ENCODE measurements at places on chromosomes 12 and 14.

GRCh38 chr12:27968972-27969623 lies 3.4 kb downstream of the PTHLH start:
- peak; percentile 31 for DNase-seq

DNA sequence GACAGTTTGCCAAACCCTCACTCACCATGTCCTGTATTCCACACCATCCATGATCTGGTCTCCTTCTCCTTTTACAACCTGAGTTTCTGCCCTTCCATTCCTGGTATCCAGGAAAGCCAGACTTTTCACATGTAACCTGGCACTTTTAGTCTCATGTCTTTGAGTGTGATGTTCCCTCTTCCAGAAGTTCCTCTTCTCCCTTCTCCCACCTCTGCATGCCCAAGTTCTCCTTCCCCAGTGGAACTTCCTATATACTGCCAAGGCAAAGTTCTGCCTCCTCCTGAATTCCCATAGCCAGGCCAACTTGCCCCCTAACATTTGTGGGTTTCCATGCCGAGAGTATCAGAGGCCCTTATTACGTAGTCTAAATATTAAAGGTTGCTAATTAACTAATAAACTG lies 3.2 kb upstream of the ITPR2 start:
- DNase-seq: no peak

GRCh38 chr12:53599579-53599978 lies 26.6 kb downstream of the ATF7 start:
- no peak for DNase-seq

- DNase-seq: no peak
Measured at GRCh38 chr12:117033382-117034221, 65.6 kb downstream of the TESC start.

DNA sequence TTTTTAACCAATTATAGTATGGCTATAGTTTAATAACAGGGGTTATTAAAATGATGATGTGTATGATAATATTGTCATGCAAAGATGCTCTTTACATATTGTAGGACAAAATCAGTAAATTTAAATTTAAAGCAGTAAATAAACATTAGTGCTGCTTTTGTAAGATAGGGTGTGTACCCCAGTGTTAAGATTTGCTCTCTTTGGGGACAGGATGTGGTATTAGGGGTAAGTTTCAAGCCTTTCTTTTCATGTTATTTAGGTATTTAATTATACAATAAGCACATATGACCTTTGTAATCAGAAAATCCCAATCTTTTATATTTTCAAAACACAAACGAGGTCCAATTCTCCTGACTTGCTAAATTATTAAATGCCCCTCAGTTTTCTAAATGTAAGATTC lies 39.7 kb upstream of the RPH3A start:
- no peak for DNase-seq

GRCh38 chr14:29223947-29224346 lies 457.4 kb downstream of the FOXG1 start:
- no peak for DNase-seq

DNA sequence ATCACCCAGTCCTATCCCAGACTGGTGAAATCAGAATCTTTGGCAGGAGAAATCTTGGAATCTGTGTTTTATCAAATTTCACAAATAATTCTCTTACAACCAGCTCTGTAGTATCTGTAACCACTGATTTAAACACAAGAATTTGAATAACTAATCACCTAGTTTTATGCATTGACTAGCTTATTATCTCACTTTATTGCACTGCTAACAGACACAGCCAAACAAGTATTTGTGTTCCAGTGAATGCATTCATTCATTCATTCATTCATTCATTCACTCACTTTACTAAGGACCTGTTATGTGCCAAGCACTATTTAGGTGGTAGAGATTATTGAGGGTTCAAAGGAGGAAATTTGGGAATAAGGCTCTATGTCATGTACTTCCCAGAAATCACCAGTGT lies 16.2 kb downstream of the LRRC74A start:
- no peak for DNase-seq

- no peak for DNase-seq
Measured at GRCh38 chr12:116442304-116442703, 116.9 kb upstream of the MAP1LC3B2 start.

Data from fibroblast of skin of right biceps (primary cell).